ENCODE measurements at places on chromosomes 16 and 17.

DNA sequence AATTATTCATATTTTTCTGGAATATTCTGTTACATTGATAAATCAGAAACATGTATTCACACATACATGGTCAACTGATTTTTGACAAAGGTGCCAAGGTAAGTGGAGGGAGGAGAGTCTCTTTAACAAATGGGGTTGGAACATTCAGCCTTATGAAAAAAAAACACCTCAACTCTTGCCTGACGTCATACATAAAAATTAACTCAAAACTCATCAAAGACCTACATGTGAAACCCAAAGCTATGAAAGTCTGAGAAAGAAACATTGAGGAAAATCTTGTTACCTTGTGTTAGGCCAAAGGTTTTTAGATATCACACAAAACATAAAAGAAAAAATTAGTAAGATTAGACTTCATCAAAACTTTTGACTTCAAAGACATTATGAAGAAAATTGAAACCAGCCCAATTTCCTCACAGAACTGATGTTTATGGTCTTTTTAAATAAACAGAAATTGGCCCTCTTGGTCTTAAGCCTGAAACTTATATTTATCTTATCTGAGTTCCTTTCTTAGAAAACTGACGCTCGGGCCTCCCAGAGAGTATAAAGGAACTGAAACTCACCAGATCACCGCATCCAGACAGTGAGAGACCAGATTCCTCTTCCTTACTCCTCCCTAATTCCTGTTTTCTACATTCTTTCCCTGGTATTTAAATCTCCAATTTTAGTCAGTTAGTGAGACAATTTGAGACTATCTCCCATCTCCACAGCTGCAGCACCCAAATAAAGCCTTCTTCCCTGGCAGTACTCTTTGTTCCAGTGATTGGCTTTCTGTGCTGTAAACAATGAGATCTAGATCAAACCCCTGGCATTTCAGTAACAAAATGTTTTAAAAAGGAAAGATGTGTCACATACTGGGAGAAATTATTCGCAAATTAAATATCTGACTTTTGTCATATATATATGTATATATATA lies 4.0 kb downstream of the HYDIN start:
- DNase-seq = no peak

DNA sequence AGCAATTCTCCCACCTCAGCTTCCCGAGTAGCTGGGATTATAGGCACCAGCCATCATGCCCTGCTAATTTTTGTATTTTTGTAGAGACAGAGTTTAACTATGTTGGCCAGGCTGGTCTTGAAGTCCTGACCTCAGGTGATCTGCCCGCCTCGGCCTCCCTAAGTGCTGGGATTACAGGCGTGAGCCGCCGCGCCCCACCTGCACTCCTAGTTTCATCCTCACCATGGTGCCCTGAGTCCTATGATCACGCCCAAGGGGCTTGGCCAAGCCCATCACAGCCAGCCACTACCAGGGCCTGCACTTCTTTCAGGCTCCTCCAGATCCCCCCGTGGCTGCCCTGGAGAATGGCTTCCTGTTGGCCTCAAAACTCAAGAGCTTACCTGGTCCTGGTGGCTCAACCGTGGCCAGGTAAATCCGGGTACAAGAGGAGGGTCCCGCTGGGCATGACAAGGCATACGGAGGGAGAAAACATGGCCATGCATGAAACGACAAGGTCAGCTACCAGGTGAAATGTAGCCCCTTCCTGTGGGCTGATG lies 20.4 kb upstream of the TFAP4 start:
- DNase-seq = no peak

DNA sequence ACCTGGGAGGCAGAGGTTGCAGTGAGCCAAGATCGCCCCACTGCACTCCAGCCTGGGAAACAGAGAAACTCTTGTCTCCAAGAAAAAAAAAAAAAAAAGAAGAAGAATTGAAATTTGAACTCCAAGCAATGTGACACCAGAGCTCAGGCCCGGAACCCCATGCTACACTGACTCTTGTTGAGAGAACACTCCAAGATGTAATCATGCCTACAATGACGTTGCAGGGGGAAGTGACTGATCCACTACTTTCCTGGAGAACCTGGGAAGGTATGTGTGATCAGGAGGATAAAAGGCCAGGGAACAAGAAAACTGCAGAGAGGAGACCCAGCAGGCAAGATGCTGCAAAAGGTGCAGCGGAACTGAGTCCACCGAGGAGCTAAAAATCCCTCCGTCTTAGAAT lies 57.9 kb downstream of the ADCY9 start:
- DNase-seq = no peak

GRCh38 chr17:19449656-19450055 lies 38.6 kb downstream of the RNF112 start:
- no peak for DNase-seq

GRCh38 chr17:17189559-17189958 lies 16.6 kb downstream of the PLD6 start:
- no peak for DNase-seq

- DNase-seq = no peak
Measured at GRCh38 chr17:4208238-4208637, 55.5 kb downstream of the ANKFY1 start.

GRCh38 chr17:57113011-57113410 lies 28.0 kb downstream of the AKAP1 start:
- no peak for DNase-seq

DNA sequence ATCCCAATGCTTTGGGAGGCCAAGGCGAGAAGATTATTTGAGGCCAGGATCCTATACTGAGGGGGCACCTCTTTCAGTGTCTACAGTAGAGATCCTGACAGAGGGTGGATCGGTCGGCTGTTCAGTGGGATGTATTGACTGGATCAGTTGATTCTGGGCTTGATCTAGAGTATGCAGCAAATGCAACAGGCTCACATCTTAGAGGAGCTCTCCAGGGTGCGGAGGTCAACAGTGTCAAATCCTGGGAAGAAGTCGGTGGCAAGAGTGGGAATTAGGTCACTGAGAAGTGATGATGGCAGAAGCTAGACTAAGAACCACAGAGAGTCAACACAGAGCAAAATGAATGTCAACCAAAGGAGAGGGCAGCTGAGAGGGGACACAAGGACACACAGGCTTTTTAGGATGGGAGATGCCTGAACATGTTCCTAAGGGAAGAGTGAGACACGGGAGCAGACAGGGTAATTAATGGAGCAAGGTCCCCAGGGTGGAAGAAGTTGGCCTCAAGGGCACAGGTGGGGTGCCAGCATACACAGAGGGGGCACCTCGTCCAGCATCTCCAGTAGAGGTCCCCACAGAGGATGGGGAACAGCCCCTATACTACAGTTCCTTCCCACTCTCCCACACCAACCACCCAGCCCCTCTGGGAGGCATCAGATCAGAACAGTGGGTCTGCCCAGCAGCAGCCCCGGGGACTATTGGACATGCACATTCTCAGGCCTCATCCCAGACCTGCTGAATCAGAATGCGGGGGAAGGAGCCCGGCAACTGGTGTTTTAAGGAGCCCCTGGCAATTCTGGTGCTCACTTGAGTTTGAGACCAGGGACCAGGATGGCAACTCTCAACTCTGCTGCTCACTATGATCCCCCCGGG lies 10.0 kb upstream of the CYTH1 start:
- DNase-seq = no peak

DNA sequence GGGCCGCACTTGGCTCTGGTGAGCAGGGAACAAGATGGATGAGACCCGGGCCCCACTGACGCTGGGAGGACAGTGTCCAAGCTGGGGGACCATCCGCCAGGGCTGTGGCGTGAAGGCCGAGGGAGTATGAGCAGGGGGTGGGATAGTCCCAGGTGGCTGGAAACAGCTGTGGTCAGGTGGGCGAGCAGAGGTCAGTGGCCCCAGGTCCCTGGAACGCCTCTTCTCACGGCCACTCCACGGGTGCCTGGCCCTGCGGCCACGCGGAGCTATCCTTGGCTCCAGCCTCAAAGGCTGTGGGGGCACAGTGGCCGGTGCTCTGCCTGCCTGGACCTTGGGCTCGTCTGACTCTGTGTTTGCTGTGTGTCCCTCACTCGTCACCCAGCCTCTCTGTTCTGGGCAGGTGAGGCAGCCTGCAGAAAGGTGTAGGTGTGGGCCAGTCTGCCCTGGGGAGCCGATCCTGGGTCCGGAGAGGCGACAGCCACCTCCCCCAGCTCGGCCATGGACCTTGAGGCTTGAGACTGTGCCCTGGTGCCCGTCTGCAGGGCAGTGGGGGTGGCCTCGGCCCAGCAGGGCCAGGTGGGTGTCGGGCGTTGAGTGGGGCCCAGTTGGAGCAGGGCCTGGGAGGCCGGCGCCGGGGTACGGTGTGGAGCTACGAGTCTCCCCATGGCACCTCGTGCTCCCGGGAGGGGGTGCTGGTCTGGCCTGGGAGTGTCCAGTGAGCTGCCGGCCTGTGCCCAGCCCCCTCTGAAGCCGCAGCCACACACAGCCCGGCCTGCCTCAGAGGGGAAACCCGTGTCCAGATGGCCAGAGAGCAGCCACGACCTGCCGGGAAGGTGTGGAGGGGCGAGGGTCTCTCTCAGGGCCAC lies 10.0 kb downstream of the CACNA1H start:
- no peak for DNase-seq

DNA sequence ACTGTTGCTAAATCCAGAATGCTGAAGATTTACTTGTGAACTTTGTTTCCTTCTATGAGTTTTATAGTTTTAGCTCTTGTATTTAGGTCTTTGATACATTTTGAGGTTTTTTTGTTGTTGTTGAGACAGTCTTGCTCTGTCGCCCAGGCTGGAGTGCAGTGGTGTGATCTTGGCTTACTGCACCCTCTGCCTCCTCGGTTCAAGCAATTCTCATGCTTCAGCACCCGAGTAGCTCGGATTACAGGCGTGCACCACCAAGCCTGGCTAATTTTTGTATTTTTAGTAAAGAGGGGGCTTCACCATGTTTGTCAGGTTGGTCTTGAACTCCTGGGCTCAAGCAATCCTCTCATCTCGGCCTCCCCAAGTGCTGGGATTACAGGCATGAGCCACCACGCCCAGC lies 14.4 kb downstream of the TENT4B start:
- no peak for DNase-seq

DNA sequence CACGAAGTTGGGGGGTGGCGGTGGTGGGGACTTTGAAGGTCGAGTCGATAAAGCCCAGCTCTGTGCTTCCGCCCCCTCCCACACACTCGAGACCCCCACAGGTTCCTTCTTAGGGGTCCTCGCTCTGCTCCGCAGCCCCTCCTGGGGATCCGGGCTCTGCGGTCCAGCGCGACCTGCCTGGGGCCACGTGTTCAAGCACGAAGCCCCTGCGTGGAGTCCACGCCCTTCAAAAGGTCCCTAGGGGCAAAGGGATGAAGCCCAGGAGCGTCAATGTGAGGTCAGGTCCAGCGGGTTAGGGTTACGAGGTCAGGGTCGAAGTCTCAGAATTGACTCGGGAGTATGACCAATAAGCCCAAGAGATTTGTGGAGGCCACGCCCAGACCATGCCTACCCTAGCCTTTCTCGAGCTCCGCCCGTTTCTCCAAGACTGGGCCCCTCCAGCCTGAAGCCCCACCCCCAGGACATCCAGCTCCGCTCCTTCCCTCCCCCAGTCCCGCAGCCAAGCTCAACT lies 786 bp upstream of the CACNA1G start:
- peak; percentile 16 for DNase-seq

- DNase-seq = no peak
Measured at GRCh38 chr16:47724115-47724785, 263.1 kb downstream of the PHKB start.

DNA sequence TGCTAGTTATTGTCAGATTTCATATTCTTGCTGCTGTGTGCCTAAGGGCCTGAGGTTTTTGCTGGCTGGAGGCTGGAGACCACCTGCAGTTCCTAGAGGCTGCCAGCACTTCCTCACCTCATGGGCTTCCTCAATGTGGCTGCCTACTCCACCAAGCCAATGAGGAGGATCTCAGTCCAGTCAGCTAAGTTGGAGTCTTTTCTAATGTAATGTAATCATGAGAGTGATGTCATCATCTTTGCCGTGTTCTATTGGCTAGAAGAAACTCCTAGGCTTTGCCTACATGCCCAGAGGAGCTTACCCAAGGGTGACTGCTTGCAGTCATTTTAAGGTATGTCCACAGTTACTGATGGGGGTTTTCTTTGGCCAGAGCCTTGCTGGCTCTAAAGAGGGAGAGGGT lies 53.0 kb downstream of the SOCS3 start:
- no peak for DNase-seq

DNA sequence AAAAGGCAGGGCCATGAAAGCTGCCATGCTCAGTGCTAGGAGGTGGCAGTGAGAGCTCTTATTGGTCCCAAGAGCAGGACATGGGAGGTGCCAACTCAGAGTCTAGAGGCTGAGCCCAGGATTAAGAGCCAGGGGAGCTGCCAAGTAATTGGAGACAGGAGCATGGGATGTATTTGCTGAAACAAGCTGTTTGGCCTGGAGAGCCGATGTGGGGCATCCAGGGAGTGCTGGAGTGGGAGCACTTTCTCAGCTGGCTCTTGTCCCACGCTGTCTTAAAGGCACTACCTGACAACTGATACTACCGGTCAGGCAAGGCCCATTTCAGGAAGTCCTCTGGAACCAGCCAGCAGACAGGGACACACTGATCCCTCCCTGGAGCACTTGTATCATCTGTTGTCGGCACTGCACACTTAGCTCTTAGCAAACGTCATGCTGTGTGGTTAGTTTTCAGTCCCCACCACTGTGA lies 19.3 kb downstream of the ANKFN1 start:
- DNase-seq = no peak

DNA sequence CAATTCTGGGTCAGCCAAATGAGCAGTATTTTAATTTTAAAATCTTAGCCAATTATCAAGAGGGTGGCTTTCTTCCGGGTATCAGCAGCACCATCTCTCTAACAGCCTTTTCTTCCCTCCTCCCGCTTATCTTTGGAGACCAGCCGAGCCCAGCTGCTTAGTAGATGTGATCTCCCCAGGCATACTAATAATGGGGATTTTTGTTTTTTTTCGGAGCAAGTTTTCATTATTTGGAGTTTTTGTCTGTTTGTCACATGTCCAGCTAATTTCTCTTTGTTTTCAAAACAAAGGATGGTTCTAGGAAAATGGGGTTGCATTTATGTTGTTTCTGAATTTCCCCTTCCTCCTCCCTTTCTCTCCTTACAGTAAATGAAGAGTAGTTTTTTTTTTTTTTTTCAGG lies 170.5 kb upstream of the MPHOSPH6 start:
- DNase-seq = no peak

- no peak for DNase-seq
Measured at GRCh38 chr17:74053712-74054078, 149.8 kb upstream of the RPL38 start.

DNA sequence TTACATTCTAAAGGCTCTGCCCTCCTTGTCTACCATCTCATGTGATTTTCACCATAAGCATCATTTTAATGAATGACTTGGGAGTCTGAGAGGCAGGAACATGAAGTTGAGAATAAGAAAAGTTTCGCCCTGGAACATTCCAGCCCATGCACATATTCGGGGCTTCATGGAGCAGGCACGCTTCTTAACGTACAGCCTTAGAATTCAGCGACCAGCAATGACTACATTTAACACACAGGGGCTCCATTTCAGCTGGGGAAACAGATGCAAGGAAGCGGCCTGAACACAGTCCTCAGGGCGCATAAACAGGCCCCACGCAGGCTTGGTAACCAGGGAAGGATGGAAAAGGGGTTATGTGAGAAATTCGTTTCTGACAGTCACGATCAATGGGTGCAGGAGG lies 357.4 kb downstream of the SLC39A11 start:
- no peak for DNase-seq

GRCh38 chr17:55986817-55987216 lies 166.5 kb upstream of the ANKFN1 start:
- DNase-seq = no peak
